Body of pancreas (tissue), 4 donors: ENCODE measurements at places on chromosomes 5 and 9. TPM values are rescaled to one million over a fixed set of nuclear protein-coding genes. Genes with fewer than 3 reads are reported as not detected.

CDC20B gene
- not detected for total RNA-seq

PDCD1LG2 gene
- 1.3 TPM for total RNA-seq

TMEM252 gene
- not detected for total RNA-seq

SPINK1 gene
- 5,969 TPM for total RNA-seq

ABO gene
- 9.2 TPM for total RNA-seq

DNA sequence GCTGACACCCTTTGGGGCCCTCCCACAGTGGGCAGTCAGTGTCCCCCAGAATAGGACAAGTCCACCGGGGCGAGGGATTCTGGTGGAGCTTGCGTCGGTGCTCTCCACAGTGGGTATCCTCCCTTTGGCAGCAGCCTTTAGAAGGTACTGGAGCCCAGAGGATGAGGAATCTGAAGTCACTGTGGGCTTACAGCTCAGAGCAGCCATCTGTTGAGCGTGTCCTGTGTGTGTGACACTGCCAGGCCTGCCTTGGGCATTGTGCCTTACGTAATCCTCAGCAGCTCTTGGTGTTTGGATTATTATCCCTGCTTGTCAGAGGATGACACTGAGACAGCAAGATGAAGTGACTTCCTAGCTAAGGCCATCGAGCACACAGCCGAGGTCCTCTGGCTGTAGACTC, 12.6 kb downstream of the URM1 start:
- no peak overlapping the region for H3K4me3 ChIP-seq
- no peak overlapping the region for H3K27ac ChIP-seq
- no peaks in the 10 kb centered on the region for H3K4me1 ChIP-seq
- no peaks in the 10 kb centered on the region for H3K27me3 ChIP-seq
- DNase-seq: no peak

DNA sequence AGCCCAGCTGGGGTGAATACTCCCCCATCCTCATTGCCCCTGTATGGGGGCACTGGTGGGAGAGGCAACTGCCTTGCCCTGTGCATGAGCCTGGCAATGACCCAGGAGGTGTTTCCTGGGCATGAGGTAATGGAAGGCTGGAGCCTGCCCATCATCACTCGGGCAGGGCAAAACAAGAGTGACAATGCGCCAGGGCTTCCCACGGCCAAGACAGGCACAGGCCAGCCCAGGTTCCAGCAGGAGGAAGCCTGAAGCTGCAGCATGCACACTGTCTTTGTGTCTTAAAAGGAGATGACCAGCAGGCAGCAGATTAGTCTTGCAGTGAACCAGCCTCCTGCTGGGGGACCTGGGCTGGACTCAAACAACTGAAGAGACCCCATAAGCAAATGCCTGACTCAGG, 92.2 kb upstream of the SMIM23 start:
- no peaks in the 10 kb centered on the region for H3K4me1 ChIP-seq
- H3K27ac ChIP-seq: no peak overlapping the region
- DNase-seq: no peak
- no peaks in the 10 kb centered on the region for H3K27me3 ChIP-seq

GRCh38 chr5:15933259-15934207, 246.1 kb downstream of the MARCHF11 start:
- no peak overlapping the region for H3K4me3 ChIP-seq
- no peaks in the 10 kb centered on the region for H3K27me3 ChIP-seq
- DNase-seq: no peak
- no peak overlapping the region for H3K27ac ChIP-seq
- no peaks in the 10 kb centered on the region for H3K36me3 ChIP-seq

GRCh38 chr9:16309469-16310271, 560.8 kb downstream of the BNC2 start:
- H3K36me3 ChIP-seq: no peaks in the 10 kb centered on the region
- peaks cover 21% of the 10 kb centered on the region for H3K4me1 ChIP-seq
- no peak overlapping the region for H3K4me3 ChIP-seq
- no peaks in the 10 kb centered on the region for H3K27me3 ChIP-seq
- no peak for DNase-seq
- peak overlapping the region; percentile 0 for H3K27ac ChIP-seq

DNA sequence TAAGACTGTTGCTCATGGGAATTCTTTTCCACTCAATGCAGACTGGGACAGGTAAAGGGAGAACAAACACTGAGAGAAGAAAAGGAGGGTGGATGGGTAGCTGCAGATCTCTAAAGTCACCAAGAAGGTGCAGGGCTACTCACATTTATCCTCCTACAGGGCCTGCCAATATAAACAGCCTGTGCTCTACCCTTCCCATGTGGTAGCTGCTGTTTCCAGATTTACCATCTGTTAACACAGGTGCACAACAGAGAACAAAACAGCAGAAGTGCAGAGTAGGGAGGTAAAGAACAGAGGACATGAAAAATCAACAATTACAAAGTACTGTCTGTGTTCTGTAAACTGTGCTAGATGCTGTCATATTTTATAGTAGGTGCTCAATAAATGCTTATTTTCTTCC, 26.0 kb downstream of the JAKMIP2 start:
- H3K4me1 ChIP-seq: no peaks in the 10 kb centered on the region
- no peak overlapping the region for H3K4me3 ChIP-seq
- no peak overlapping the region for H3K27ac ChIP-seq
- DNase-seq: no peak
- H3K27me3 ChIP-seq: no peaks in the 10 kb centered on the region
- no peaks in the 10 kb centered on the region for H3K36me3 ChIP-seq

GRCh38 chr5:30874241-30875034, 319.0 kb upstream of the CDH6 start:
- H3K27me3 ChIP-seq: no peaks in the 10 kb centered on the region
- DNase-seq: no peak
- H3K27ac ChIP-seq: no peak overlapping the region
- H3K4me1 ChIP-seq: no peaks in the 10 kb centered on the region
- no peak overlapping the region for H3K4me3 ChIP-seq
- no peaks in the 10 kb centered on the region for H3K36me3 ChIP-seq

GRCh38 chr5:64210866-64211265, 45.2 kb downstream of the RNF180 start:
- no peaks in the 10 kb centered on the region for H3K4me1 ChIP-seq
- H3K27ac ChIP-seq: no peak overlapping the region
- no peaks in the 10 kb centered on the region for H3K36me3 ChIP-seq
- H3K27me3 ChIP-seq: no peaks in the 10 kb centered on the region
- no peak for DNase-seq
- H3K4me3 ChIP-seq: no peak overlapping the region

GRCh38 chr5:162283609-162284008, 216.0 kb downstream of the GABRG2 start:
- H3K36me3 ChIP-seq: no peaks in the 10 kb centered on the region
- H3K4me1 ChIP-seq: no peaks in the 10 kb centered on the region
- H3K27ac ChIP-seq: no peak overlapping the region
- no peak overlapping the region for H3K4me3 ChIP-seq
- DNase-seq: no peak

DNA sequence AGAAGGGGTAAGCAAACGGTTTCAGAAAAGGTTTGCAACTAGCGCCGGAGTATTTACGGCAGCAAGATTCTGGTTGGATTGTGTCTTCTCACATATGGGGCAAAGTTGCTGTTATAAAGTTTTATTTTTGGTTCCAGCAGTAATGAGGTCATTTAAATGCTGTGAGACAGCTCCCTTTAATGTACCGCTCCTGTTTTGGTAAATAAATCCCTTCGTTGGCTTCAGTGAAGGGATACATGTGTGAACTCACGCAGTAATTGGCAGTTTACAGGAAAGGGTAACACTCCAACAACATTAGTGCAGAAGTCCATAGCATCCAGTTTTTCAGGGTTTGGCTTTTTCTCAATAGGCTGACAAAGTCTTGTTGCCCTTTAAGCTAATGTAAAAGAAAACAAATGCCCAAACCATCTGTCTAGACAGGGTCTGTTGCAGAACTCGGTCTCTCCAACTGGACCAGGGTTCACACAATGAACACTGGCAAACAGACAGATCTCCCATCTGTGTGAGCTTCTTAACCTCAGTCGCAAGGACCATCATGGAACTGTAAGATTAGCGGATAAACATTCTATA, 184.0 kb downstream of the GOLPH3 start:
- no peaks in the 10 kb centered on the region for H3K27me3 ChIP-seq
- H3K36me3 ChIP-seq: no peaks in the 10 kb centered on the region
- DNase-seq: no peak
- no peak overlapping the region for H3K27ac ChIP-seq
